GM12878 (cell line): ENCODE measurements at places on chromosomes 4 and X. TPM values are rescaled to one million over a fixed set of nuclear protein-coding genes. Genes with fewer than 3 reads are reported as not detected.

The ZNF41 gene
- total RNA-seq, result 7.1 and 8.8 TPM in 2 replicates

The ZNF141 gene
- 16.0 and 16.7 TPM in 2 replicates for total RNA-seq

DNA sequence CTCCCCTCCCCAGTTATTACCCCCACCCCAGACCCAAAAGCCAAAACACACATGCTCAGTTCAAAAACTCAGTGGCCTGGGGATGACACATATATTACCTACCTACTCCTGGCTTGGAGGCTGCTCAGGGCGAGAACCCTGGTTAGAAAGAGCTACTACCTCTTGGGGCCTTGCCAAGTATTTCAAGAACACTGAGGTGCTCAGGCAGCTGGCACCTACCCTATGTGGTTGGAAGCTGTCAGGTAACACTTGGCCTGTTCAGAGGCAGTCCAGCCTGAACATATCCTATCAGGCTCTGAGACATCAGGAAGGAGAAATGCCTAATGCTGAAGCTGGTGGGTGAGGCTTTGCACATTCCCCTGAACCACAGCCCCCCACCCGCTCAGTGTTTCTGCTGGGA lies 4.9 kb downstream of the BCAP31 start:
- peaks cover 6% of the 10 kb centered on the region for H3K36me3 ChIP-seq
- no peak overlapping the region for H3K27ac ChIP-seq
- no peak for DNase-seq
- H3K4me1 ChIP-seq, result no peaks in the 10 kb centered on the region
- H3K27me3 ChIP-seq, result no peaks in the 10 kb centered on the region
- no peak overlapping the region for H3K4me3 ChIP-seq

- no peak overlapping the region for H3K4me3 ChIP-seq
- no peaks in the 10 kb centered on the region for H3K27me3 ChIP-seq
- no peaks in the 10 kb centered on the region for H3K4me1 ChIP-seq
- H3K36me3 ChIP-seq, result no peaks in the 10 kb centered on the region
- DNase-seq, result no peak
- H3K27ac ChIP-seq, result no peak overlapping the region
These were observed 27.3 kb downstream of the CSN3 start for GRCh38 chr4:70269674-70270073.

The MAGEA1 gene
- not detected in 2 replicates for total RNA-seq

The CCDC110 gene
- 1.3 and 1.5 TPM in 2 replicates for total RNA-seq

DNA sequence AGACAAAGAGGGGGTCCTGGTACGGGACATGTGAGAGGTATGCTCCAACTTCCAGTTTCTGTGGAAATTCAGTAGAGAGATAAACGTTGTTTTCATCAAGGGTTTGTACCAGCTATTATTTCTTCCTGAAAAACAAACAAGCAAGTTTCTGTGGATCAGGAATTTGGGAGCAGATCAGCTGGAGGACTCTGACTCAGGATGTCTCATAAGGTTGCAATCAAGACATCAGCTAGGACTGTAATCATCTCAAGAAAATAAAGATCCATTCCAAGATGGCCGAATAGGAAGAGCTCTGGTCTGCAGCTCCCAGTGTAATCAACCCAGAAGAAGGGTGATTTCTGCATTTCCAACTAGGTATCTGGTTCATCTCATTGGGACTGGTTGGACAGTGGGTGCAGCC lies 23.5 kb upstream of the NFKB1 start:
- H3K36me3 ChIP-seq, result no peaks in the 10 kb centered on the region
- H3K4me1 ChIP-seq, result no peaks in the 10 kb centered on the region
- no peak for DNase-seq

DNA sequence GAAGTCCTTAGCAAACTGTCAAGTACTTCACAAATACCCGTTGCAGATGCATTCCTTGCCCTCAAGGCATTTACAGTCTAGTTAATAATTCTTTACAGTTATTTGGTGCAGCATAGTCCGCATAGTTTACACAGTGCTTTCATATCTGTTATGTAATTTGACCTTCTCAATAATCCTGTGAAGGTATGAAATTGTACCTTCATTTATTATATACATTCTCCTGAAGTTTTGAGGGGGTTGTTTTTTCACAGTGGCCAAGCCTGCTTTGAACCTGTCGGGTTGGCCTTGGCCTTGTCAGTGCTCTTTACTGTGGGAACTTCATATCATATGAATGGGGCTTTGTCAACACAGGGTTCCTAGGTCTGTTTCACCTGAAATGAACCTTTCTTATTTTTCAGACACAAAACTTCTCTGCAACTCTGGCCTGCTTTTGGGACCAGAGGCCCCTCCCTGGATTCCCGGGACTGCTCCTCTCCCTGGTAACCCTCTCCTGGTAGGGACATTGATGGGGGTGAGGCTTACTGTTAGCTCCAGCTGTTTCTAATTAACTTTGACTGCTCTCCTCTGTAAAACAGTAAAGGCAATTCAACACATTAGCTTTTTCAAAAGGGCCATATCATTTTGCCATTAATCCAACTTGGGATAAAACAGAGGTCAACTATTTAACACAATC lies 9.1 kb downstream of the IGFBP7 start:
- H3K4me1 ChIP-seq, result no peaks in the 10 kb centered on the region
- H3K27ac ChIP-seq, result no peak overlapping the region
- H3K4me3 ChIP-seq, result no peak overlapping the region
- H3K36me3 ChIP-seq, result no peaks in the 10 kb centered on the region
- no peak for DNase-seq

DNA sequence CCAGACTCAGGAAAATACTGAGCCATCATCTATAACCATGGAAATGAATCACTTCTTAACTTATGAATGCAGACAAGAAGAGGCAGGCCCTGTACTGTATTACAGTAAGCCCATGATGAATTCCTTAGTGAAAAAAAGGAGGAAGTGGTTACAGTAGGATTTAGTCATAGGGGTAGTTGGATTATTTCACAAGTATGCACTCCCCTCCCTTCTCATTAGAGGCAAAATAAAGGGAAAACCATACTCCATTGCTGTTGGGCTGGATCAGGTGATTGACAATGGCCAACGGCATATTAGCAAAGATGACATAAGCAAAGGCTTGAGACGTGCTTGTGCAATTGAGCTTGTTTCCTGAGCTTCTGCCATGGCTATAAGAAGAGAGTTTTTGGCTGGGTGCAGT lies 181.1 kb upstream of the PRPS2 start:
- DNase-seq, result no peak
- H3K27ac ChIP-seq, result no peak overlapping the region
- no peak overlapping the region for H3K4me3 ChIP-seq
- no peaks in the 10 kb centered on the region for H3K36me3 ChIP-seq
- H3K27me3 ChIP-seq, result no peaks in the 10 kb centered on the region

DNA sequence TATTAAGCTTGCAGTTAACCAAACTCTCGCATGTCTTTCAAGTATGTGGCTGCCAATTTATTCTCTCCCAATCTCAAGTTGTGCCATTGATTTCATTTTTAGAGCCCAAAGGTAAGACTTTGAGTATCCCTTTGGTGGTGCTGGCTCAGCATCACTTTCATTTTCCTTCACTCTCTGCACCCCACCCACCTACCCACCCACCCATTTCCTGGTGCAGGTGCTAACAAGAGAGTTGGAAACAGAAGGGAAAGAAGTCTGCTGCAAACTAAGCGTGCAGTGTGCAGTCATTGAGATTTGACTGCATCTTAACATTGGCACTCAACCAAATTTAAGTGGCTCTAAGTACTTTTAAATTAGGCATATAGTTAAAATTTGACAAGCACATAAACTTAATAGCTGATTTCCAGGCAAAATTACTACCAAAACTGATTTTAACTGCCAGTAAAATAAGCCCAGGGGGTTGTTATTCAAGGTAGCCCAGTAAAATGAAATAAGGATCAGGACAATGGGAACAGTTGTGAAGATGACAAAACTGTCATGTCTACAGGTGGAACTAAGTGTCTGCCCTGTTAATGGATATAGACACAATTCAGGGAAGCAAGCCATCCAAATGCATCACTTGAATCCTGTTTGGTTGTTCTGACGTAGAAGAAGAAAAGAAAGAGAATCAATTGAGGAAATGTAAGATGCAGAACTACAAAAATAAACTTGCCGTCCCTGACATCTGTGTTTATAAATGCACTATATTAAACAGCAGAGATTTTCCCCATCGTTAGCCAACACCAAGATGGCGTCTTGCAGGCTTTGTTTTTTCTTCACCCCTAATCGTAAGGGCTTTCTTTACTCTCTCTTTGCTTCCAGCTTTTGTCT lies 184.2 kb downstream of the KDR start:
- H3K36me3 ChIP-seq, result no peaks in the 10 kb centered on the region
- DNase-seq, result no peak
- no peaks in the 10 kb centered on the region for H3K27me3 ChIP-seq
- H3K27ac ChIP-seq, result no peak overlapping the region
- H3K4me3 ChIP-seq, result no peak overlapping the region

The TASL gene
- total RNA-seq, result 11.8 and 12.4 TPM in 2 replicates

The OGT gene
- total RNA-seq, result 150 and 163 TPM in 2 replicates

DNA sequence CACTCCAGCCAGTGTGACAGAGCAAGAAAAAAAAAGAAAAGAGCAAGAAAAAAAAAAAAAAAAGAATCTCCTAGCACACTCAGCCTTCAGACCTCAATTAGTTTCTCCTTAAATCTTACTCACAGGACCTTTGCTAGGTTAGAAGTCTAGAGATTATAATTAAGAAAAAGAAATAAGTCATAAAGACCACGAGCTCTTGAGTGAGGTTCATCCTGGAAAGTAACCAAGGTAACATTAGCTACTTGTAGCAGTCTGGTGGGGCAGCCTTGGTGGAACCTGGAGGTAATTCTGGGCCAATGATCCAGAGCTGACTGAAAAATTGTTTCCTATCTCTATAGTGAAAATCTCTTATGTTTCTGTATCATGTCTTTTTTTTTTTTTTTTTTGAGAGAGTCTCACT lies 21.2 kb upstream of the DDX3X start:
- DNase-seq, result no peak
- peaks cover 3% of the 10 kb centered on the region; the same call in 1 of the 2 replicates for H3K4me1 ChIP-seq
- no peak overlapping the region for H3K27ac ChIP-seq
- H3K27me3 ChIP-seq, result no peaks in the 10 kb centered on the region

The HTR2C gene
- total RNA-seq, result not detected in 2 replicates

DNA sequence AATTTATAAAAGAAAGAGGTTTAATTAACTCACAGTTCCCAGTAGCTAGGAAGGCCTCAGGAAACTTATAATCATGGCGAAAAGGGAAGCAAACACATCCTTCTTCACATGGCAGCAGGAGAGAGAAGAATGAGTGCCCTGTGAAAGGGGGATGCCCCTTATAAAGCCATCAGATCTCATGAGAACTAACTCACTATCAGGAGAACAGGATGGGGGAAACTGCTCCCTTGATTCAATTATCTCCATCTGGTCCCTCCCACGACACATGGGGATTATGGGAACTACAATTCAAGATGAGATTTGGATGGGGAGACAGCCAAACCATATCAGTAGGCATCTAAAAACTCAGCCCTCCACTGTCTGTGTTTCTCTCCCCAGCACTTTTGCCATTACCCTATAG lies 22.4 kb downstream of the ANK2 start:
- H3K4me3 ChIP-seq, result no peak overlapping the region
- H3K27me3 ChIP-seq, result no peaks in the 10 kb centered on the region
- no peaks in the 10 kb centered on the region for H3K4me1 ChIP-seq
- H3K36me3 ChIP-seq, result no peaks in the 10 kb centered on the region
- H3K27ac ChIP-seq, result no peak overlapping the region

DNA sequence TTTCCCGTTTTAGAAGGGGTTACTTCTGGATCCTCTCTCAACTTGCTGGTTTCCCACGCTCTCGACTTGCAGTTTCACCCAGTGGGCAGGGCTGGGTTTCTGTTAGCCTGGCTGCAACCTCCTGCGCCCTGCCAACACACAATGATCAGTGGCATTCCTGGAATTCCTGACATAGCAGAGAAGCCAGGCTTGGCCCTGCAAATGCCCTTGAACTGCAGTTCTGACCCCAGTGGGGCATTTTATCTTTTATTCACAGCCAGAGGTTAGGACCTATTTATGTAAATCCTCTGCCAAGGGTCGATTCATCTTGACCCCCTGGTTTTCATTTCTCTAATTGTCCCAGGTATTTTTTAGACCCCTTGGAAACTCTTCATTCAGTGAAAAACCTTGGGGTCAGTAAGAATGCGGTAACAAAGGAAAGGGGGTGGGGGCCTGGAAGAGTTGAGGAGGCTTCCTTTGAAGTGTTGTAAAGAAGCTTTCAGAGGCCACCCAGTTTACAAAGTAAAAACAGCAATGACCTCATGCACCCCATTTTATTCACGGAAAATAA lies 217.6 kb downstream of the ZNF674 start:
- H3K27ac ChIP-seq, result no peak overlapping the region
- DNase-seq, result no peak
- no peaks in the 10 kb centered on the region for H3K4me1 ChIP-seq

The DRP2 gene
- total RNA-seq, result 0.18 and 0.24 TPM in 2 replicates

- no peak overlapping the region for H3K27ac ChIP-seq
- no peaks in the 10 kb centered on the region for H3K27me3 ChIP-seq
- H3K4me1 ChIP-seq, result no peaks in the 10 kb centered on the region
- H3K36me3 ChIP-seq, result no peaks in the 10 kb centered on the region
- no peak for DNase-seq
These were observed 81.6 kb upstream of the TBC1D9 start for GRCh38 chr4:140837736-140838135.

- no peaks in the 10 kb centered on the region for H3K27me3 ChIP-seq
- no peak for DNase-seq
- no peaks in the 10 kb centered on the region for H3K36me3 ChIP-seq
- H3K4me3 ChIP-seq, result no peak overlapping the region
- peak overlapping the region; percentile 32; the same call in 1 of the 2 replicates for H3K27ac ChIP-seq
These were observed 83.2 kb upstream of the PLAC8 start for GRCh38 chr4:83197555-83198235.

DNA sequence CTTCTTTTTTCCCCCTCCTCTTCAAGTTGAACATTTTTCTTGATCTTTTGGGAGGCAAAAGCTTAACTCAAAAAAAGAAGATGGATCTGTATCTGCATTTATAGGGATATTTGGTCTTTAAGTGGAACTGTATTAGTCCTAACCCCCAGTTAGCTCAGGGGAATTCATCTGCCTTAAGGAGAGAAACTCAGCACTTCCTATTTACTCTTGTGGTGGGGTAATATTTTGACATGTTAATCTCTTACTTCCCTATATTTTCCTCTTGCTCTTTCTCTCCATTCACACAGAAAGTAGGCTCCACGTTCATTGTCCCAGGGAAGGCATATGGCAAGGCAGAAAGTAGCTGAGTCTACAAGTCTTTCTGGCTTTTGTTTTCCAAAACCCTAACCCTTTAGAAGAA lies 5.3 kb downstream of the LRRC66 start:
- H3K4me1 ChIP-seq, result no peaks in the 10 kb centered on the region
- H3K36me3 ChIP-seq, result no peaks in the 10 kb centered on the region
- H3K27ac ChIP-seq, result no peak overlapping the region
- no peaks in the 10 kb centered on the region for H3K27me3 ChIP-seq

GRCh38 chrX:107626916-107627315 lies 1.4 kb upstream of the PRPS1 start:
- DNase-seq, result no peak
- no peak overlapping the region for H3K4me3 ChIP-seq
- H3K36me3 ChIP-seq, result no peaks in the 10 kb centered on the region
- no peaks in the 10 kb centered on the region for H3K27me3 ChIP-seq
